ENCODE measurements at places on chromosomes 2 and 18. TPM values are rescaled to one million over a fixed set of nuclear protein-coding genes. Genes with fewer than 3 reads are reported as not detected.

- DNase-seq, result no peak
Measured at GRCh38 chr18:79531386-79531785, 135.7 kb downstream of the NFATC1 start.

GRCh38 chr2:1170241-1170640, 219.6 kb downstream of the SNTG2 start:
- DNase-seq, result no peak

DNA sequence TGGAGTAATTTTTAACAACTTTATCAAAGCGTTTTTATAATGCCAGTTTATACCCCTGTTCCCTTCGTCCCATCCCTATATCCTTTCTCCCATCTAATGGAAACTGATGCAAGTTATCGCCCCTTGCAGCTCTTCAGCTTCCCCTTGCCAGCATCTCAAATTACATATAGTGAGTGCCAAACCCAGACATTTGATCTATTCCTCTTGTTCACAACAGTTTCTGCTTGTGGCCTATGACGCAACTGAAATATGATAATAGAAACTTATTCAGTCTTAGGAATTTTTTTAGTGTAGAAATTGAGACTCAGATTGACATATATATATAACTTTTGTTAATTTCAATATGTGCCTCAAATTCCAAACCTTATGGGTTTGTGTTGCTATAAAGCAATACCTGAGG, 562.2 kb upstream of the VWC2L start:
- DNase-seq, result no peak

GRCh38 chr2:110983133-110983532, 137.6 kb upstream of the BCL2L11 start:
- no peak for DNase-seq

GRCh38 chr2:58720770-58721697, 479.9 kb upstream of the FANCL start:
- no peak for DNase-seq

DNA sequence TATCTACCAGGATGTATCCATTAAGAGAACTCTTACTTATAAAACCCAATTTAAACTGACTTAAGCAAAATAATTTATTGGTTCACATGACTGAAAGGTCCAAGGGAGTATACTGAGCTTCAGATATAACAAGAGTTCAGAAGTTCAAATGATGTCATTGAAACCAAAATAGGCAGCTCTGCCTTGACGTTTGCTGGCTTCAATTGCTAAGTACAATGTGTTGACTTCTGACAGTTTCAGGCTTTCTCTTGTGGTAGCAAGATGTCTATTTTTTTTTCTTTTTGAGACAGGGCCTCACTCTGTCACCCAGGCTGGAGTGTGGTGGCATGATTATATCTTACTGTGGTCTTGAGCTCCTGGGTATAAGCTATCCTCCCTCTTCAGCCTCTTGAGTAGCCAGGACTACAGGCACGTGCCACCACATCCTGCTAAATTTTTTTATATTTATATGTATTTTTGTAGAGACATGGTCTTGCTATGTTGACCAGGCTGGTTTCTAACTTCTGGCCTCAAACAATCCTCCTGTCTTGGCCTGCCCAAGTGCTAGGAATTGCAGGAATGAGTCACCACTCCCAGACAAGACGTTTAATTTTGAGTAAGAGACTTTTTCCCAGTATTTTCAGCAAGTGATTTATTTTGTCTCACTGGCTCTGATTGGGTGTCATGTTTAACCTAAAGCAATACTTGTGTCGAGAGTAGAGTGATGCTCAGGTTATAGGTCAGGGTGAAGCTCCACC, 184.8 kb downstream of the NR4A2 start:
- DNase-seq, result no peak

- DNase-seq, result no peak
Measured at GRCh38 chr2:66364495-66365333, 70.2 kb upstream of the MEIS1 start.

DNA sequence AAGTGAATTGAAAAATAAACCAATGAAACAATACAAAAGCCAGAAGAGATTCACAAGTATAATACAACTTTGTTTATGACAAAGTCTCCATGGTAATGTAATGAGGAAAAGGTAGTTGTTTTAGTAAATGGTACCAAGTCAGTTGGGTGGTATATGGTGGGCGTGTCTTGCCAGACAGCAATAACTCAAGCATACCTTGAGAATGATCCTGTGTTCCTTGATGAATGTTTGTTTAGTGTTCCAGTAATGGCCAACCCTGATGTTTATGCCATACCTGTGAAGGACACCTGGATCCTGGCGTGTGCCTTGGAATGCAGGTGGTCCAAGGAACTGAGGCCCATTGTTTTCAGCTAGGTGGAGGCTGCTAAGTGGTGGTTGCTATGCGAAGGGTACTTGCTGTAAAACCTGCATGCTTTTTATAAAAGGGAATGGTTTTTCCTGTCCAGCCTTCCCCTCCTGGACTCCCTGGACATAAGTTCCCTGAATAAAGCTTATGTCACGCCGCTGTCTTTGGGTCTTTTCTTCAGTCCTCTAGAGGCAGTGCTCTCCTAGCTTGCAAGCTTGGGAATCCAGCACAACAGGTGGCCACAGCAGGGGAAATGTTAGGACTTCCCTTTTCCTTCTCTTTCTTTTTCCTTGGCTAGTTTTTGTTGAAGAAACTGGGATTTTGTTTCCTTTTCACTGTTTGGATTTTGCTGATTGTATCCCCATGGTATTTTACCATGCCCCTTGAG, 54.7 kb downstream of the MTA3 start:
- no peak for DNase-seq

- DNase-seq, result no peak
Measured at GRCh38 chr2:187362151-187362550, 85.9 kb downstream of the CALCRL start.

DNA sequence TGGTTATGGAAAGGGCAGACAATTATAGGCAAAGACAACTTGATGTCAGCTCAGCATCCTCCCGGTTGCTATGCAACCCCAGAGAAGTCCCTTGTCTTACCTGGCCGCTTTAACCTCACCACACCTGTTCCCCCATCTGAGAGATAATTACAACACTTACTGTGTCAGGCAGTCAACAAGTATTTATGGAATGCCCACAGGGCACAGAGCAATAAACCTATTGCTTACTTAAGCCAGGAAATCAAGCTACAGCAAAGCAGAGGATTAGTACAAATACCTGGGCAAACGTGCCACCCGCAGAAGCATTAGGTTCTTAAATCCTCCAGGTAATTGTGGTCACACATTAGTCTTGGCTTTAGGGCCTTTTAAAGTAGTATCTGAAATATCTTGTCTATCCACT, 320.4 kb upstream of the REV1 start:
- DNase-seq, result no peak

- DNase-seq, result no peak
Measured at GRCh38 chr2:212842544-212843185, 304.1 kb upstream of the ERBB4 start.

DNA sequence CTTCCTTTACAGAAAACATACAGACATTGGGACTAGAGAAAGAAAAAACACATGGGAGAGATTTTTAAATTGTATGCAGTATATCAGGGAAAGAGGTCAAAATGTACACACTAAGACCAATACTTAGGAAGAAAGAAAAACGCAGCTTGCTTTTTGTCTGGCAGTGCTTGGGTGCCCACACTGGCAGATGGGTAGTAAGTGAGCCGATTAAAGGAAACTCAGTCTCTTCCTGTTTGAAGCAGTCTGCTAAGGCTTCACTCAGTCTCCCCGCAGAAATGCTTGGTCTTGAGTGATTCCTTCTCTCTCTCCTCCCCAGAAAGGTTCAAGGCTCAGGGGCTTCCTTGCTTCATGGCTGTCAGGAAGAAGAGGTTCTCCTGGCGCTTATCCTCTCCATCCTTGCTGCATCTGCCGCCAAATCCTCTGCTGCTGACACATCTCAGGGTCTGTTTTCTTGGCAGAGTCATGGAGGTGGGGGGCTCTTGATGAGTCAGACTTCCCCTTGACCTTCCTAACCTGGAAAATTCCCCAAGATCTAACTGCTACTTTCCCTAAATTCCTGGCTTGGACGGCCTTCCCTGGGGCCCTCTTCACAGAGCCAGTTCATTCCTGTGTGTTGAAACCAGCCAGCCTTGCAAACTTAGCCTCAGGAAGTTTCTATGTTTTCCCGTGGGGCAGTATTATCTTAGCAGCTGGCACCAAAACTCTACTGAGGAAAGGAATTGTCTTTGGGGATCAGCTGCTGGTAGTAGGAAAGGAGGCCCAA, 10.5 kb upstream of the TMSB10 start:
- DNase-seq, result no peak

VIT gene
- not detected for polyA plus RNA-seq

ALPG gene
- polyA plus RNA-seq, result not detected

CFAP210 gene
- not detected for polyA plus RNA-seq

UGT1A5 gene
- polyA plus RNA-seq, result not detected
